ENCODE measurements at places on chromosomes 11 and 22.

DNA sequence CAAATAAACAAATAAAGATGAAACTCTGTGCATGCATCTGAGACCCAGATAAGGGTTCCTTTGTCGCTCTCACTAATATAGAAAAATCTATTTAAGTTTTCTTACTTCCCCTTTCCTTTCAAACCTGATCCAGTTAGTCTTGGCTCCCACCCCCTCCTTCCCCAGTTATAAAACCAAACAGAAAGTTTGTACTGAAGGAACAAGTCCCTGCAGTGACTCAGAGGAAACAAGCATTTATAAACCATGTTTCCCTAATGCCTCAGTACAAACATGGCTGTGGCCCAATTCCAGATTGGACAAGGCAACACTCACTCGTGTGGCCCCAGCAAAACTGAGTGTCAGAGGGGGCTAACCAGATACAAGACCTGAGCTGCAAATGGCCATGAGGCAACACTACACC, 65.5 kb upstream of the ARHGAP20 start:
- peak; percentile 28 for DNase-seq

GRCh38 chr11:10328314-10329098, 23.6 kb downstream of the ADM start:
- no peak for DNase-seq

DNA sequence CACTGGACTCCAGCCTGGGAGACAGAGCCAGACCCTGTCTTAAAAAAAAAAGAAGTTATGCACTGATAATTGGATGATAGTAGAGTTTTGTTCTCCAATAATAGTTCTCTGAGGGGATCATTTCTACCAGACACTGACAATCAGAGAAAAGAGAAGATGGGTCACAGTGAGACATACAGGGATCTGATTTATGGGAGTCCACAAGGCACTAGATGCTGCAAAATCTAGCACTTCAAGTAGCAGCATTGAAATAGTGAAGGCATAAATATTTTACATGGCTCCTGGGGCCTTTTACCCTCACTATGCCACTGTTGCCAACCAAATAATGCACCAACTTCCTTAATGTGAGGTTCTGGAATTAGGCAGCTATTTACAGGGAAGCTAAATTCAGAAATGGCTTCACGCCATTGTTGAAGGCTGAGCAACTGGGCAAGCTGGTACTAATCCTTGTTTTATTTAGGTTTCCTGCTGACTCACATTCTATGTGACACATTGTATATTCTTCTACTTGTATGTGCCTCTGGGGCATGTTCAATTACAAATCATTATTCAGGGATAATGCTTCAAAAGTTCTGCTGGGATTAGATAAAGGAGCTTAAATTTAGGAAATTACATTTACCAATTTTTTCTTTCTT, 38.2 kb upstream of the ABTB2 start:
- DNase-seq, result no peak

DNA sequence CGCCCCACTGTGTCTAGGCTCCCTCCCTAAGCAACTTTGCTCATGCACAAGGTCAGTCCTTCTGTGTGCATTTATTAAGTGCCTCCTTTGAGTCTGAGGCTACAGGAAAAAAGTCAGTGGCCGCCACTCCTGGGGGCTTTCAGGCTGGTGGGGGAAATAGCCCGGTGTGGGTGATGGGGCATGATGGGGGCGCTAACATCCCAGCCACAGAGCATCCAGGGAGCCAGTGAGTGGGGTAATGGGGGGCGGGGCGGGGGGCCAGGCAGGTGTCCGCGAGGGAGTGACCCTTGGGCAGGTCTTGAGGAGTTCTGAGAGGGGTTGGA, 9.9 kb upstream of the EHD1 start:
- no peak for DNase-seq

DNA sequence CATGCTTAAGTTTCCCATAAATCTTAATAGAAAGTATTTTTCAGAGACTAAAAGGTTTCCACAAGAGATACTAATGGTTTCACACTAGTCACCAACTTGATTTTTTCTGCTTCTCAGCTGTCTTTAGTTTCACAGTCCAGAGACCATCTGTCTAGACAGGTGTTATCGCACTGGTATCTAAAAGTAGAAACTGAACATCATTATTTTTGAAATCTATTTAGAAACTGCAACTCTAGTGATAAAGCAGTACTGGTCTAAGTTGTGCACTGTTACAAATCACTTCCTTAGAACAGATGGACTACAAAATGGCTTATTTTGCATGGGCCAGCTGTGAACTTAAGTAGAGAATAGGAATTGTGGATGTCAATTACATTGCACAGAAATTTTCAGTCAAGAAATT, 78.0 kb downstream of the CNTN5 start:
- no peak for DNase-seq

DNA sequence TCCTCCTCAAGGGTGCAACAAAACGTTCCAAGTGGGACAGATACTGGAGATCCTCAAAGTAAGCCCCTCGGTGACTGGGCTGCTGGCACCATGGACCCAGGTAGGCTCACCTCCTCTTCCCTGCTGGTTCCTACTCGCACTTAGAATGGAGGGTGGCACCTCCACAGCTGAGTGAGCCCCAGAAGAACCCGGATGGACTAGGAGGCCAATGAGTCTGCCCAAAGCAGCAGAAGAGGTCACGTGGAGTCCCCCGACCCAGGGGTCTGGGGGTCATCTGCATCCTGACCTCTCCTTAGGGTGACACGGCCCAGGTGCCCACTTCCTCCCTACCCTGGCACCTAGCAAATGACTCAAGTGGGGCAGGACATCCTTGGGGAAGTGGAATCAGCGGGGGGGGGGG, 4.4 kb downstream of the APOL1 start:
- no peak for DNase-seq

DNA sequence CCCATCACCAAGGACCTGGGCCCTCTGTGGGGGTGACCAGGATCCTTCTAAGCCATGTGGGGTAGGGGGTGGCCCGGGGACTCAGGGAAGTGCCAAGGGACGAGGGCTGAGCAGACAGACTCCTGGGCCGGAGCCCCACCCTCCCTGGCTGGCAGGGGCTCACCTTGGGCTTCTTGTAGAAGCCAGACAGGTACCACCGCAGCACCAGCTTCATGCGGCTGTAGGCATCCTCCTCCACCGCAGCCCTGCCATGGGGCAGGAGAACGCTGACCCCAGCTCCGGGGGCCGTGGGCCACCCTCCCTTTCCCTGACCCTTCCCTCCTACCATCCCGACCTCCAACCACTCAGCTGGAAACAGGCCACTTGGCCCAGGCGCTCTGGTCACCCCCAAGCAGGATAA, 45.9 kb upstream of the CARS1 start:
- DNase-seq, result no peak

GRCh38 chr11:128318856-128319474, 268.4 kb downstream of the ETS1 start:
- no peak for DNase-seq

DNA sequence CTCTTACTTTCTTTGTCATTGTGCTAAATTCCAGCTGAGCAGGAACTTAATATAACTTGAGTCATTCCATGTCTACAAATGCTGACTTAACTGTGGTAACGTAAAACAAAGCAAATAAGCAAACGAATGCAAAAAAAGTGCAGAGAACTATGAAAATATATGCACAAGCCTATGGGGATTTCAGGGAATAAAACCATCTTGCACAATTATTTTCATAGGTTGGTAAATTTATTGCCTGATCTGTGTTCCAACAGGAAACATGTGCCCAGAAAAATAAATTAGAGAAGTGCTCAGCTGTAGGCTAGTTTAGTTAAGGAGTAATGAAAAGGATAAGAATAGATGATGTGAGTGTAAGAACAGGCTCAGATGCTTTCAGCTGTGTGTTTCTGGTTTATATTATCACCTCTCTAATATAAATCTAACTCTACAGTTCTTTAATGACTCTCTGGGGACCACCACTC, 1169.3 kb downstream of the LRRC4C start:
- DNase-seq, result no peak

- DNase-seq, result no peak
These were observed 30.3 kb downstream of the NF2 start for GRCh38 chr22:29633514-29634312.

GRCh38 chr22:49849161-49850020, 4.3 kb upstream of the ZBED4 start:
- no peak for DNase-seq

GRCh38 chr11:76250520-76251225, 44.4 kb upstream of the WNT11 start:
- DNase-seq, result no peak

- no peak for DNase-seq
These were observed 556.3 kb upstream of the ANO5 start for GRCh38 chr11:21636561-21636960.

DNA sequence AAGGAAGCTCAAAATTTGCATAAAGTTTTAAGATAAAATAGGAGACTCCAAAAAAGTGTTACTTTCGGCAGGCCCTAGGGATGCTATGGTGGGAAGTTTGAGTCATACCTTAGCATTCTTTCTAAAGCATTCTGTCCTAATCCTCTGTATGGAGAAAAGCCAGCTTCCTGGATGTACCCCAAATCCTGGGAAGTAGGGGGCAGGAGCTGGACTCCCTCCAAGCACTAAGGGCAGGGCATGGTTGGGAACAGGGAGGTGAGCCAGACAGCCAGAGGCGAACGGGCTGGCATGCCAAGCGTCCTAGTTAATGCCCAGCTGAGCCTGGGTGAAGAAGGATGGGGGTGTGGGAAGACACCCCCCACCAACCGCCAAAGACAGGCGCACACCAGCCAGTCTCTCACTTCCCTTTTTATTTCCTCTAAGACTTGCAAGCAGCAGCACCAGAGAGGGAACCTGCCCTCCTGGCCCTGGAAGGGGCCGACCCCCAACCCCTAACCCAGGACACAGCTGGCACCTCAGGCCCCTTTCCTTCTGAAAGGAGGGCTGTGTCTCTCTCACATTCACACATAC, 23.9 kb downstream of the RTN4RL2 start:
- DNase-seq, result no peak

DNA sequence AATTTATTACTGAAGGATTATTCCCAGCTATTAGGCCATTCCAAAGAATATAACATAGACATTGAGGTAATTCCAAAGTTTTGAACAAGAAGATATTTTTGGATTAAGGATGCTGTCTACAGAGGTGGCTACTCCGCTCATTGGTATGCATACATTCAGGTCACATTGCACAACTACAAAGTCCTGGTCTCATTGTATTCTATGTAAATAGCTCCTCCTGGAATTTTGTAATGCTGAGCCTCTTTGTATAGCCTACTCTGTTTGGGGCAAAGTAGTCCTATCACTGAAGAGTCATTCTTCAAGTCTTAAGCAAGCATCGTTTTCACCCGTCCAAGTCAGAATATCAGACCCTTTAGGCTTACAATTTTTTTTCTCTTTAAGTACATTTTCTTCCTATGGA, 142.4 kb downstream of the KIF18A start:
- DNase-seq, result no peak

DNA sequence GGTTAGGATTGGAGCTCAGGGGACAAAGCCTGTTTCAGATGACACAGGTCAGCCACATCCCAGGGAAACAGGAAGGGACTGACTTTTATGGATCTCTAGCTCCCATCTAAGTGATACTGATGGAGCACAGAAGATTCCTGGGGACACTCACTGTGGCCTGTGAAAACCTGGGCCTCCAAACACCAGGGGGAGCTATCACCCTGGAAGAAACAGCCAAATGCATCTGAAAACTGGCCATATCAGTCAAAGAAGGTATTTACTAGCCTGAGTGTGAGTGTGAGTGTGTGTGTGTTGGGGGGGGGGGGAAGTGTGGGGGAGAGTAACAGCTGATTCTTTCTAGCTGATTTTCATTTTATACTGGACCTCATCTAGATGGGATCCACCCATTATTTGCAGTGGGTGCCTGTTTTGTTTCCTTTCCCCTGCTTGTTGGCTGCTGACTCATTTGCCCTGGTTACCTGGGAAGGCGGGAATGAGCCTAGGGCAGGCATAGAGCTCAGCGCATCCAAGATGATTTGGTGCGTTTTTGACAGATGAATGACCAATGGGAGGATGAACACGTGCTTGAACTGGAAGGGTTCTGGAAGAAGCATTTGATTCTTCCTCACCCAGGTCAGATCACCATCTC, 284.0 kb downstream of the KIRREL3 start:
- no peak for DNase-seq

DNA sequence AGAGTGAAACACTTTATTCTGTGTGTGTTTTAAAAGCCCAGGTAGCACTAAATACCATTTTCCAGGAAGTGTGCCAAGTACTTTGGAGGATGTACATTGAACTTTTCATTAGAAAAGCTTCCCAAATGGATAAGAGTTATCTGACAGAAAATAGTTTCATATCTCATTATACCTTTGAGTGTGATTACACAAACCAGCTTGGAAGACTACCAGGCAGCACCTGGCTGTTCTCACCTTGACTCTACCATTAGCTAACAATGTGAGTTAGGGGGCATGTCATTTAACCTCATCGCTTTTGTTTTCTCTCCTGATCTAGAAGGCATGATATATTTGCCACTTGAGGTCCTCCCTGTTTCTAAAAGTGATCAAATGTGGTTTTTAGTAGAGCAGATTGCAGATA, 50.2 kb downstream of the GRM5 start:
- DNase-seq, result no peak

- DNase-seq, result no peak
These were observed 43.5 kb upstream of the TP53I11 start for GRCh38 chr11:44993971-44994704.

- no peak for DNase-seq
These were observed 22.2 kb upstream of the MALAT1 start for GRCh38 chr11:65476632-65477148.

GRCh38 chr11:37533087-37533486, 935.1 kb upstream of the RAG2 start:
- no peak for DNase-seq

DNA sequence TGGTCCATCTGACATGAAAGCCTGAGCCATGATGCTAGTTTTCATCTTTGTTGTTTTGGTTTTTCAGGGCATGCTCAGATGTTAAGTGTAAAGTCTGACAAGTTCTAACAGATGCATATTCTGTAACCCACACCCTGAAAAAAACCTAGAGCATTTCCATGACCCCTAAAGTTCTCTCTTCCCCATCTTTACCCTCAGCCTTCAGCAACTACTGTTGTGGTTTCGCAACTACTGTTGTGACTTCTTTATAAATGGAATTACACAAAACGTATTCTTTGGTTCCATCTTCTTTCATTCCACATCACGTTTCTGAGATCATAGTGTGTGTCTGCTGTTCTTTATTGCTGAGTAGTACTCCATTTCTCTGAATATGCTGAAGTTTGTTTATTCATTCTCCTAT, 65.1 kb upstream of the LDLRAD3 start:
- no peak for DNase-seq

- no peak for DNase-seq
These were observed 3.1 kb downstream of the HTR3B start for GRCh38 chr11:113907681-113908080.
